MCF 10A (cell line): ENCODE measurements at places on chromosomes 13 and 19. TPM values are rescaled to one million over a fixed set of nuclear protein-coding genes. Genes with fewer than 3 reads are reported as not detected.

GRCh38 chr13:53100394-53101063, 71.9 kb downstream of the OLFM4 start:
- H3K36me3 ChIP-seq = no peaks in the 10 kb centered on the region
- no peak overlapping the region for H3K4me3 ChIP-seq
- H3K4me1 ChIP-seq = no peaks in the 10 kb centered on the region
- no peaks in the 10 kb centered on the region for H3K27me3 ChIP-seq

DNA sequence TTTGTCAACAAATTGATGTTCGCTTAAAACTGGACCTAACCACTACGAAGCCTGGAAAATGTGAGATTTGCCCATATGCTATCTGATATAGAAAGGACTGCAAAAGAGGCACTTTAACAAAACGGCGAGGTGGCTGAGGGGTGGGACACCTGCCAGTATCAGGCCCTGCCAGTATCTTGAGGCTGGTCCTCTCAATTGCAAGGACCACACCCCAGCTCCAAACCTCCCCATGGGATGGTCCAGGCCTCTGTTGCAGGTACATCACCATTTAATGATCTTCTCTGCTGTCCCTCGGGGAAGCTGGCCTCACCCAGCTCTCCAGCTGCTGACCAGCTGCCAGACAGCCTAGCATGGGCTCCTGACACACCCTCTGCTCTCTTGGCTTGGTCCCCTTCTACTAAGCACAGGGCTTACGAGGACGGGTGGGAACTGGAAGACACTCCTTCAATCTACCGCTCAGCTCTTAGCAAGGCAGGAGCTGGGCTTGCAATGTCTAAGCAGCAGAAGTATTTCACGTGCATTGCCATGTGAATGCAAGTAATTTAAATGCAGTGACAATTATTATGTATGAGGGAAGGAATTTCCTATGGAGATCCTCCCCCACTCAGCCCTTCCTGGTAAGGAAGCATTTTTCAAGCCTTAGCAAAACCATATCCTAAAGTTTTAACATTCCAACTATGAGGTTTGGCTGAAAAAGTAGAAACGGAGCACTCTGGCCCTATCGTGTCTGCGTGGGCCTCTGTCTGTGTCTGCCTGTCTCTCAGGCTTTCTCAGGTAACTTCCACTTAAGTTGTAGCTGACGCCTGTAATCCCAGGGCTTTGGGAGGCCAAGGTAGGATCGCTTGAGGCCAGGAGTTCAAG, 63.9 kb downstream of the LATS2 start:
- peaks cover 22% of the 10 kb centered on the region for H3K4me1 ChIP-seq
- no peak for DNase-seq
- H3K27ac ChIP-seq = no peak overlapping the region
- H3K4me3 ChIP-seq = no peak overlapping the region

GRCh38 chr13:31046711-31047279, 114.3 kb downstream of the TEX26 start:
- no peaks in the 10 kb centered on the region for H3K36me3 ChIP-seq
- no peak overlapping the region for H3K4me3 ChIP-seq

GRCh38 chr13:100019780-100020356, 38.3 kb downstream of the ZIC2 start:
- DNase-seq = no peak
- no peak overlapping the region for H3K27ac ChIP-seq
- H3K4me3 ChIP-seq = no peak overlapping the region
- H3K27me3 ChIP-seq = no peaks in the 10 kb centered on the region

DNA sequence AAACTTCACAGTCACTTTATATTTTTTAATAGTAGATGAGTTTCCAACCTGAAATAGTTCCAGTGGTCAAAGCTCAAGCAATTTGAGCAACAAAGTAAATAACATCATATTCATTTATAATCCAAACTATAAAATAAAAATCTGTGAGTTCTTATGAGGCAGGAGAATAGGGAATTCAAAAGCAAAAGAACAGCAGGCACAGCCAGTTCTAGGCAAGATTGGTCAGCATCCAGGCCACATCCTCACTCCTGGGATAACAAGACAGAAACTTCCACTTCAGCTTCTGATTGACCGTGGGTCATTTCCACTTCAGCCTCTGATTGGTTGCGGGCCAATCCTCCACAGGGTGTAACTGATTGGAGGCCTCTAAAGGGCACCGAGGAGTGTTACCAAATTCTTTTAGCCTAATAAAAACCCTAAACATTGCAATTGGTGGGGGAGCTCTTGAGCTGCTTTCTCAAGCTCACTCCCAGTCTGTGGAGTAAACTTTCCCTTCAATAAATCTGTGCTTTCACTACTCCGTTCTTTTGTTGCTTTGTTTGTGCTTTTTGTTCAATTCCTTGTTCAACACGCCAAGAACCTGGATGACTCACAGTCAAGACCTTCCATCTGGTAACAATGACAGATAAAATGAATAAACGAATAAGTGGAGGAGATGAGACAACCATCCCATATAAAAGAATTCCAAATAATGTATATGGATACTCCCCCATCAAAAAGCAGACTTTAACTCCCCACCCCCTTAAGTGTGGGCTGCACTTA, 42.6 kb upstream of the AMER2 start:
- no peaks in the 10 kb centered on the region for H3K27me3 ChIP-seq
- no peaks in the 10 kb centered on the region for H3K4me1 ChIP-seq
- no peak overlapping the region for H3K27ac ChIP-seq
- peak; percentile 27 for DNase-seq
- H3K36me3 ChIP-seq = no peaks in the 10 kb centered on the region

DNA sequence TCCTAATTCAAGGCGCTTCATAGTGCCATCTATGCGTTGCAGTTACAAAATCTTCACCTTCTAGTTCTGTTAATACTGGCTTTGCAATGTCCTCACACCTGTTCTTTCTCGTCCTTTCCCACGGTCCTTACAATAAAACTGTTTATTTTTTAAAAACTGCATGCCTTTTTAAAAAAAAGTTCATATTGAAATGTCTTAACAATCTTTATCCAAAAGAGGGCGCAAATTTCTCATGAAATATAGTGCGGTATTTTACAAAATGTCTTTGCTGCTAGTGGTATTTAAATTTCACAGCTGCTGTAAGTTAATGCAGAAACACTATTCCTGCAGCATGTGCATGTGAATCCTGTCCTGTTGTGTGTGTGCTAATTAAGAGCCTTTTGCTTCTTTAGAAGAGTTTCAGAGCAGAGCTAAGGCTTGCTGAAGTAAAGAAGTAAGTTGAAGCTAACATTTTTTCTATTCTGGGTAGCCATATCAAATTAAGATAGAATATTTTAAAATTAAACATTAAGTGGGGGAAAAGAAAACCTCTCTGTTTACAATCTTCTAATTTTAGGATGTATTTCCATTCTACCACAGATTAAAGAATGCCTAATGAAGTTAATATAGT, 15.8 kb upstream of the CLDN10 start:
- no peak overlapping the region for H3K27ac ChIP-seq
- no peaks in the 10 kb centered on the region for H3K36me3 ChIP-seq
- peak; percentile 68 for DNase-seq

GRCh38 chr19:2014731-2015607, 545 bp downstream of the BTBD2 start:
- H3K4me3 ChIP-seq = peak overlapping the region; percentile 73
- H3K27ac ChIP-seq = no peak overlapping the region
- H3K4me1 ChIP-seq = peaks cover 21% of the 10 kb centered on the region

DNA sequence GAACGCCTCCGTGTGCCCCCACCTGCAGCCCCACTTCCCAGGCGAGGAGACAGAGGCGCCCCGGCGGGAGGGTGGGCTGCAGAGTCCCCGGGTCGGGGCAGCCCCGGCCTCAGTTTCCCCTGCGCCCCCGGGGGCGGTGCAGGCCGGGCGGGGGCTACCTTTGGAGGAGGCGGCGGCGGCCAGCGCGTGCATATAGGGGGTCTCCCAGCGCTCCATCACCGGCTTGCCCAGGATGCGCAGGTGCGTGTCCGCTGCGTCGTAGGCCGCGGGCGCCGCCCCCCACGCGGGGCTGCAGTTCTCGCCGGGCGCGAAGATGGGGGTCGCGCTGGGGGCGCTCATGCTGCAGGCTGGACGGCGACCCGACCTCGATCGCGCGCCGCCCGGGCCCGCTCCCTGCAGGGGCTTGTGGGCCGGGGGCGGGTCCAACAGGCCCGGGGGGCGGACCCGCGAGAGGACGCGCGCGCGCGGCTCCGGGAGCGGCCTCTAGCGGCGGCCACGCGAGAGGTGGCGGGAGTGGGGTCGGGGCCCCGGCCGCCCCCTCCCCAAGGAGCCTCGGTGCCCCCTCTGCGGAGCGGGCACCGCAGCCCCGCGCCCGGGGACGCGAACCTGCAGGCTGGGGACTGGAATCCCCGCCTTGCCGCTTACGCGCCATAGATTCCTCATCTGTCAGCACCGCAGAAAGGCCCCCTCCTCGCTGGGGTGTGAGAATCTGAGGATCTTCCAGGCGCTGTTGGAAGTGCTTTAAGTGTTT, at the start of gene GAMT:
Gene GAMT (minus strand): TSS at position 405 of the 751 bp plus-strand sequence. CDS start 66 bp downstream, at position 339.
- H3K36me3 ChIP-seq = no peaks in the 10 kb centered on the region
- no peak for DNase-seq
- H3K27me3 ChIP-seq = no peaks in the 10 kb centered on the region
- H3K4me3 ChIP-seq = peak within 1 kb of the TSS; percentile 21
- peaks cover 11% of the 10 kb centered on the region for H3K4me1 ChIP-seq
- peak within 1 kb of the TSS; percentile 17 for H3K27ac ChIP-seq

DNA sequence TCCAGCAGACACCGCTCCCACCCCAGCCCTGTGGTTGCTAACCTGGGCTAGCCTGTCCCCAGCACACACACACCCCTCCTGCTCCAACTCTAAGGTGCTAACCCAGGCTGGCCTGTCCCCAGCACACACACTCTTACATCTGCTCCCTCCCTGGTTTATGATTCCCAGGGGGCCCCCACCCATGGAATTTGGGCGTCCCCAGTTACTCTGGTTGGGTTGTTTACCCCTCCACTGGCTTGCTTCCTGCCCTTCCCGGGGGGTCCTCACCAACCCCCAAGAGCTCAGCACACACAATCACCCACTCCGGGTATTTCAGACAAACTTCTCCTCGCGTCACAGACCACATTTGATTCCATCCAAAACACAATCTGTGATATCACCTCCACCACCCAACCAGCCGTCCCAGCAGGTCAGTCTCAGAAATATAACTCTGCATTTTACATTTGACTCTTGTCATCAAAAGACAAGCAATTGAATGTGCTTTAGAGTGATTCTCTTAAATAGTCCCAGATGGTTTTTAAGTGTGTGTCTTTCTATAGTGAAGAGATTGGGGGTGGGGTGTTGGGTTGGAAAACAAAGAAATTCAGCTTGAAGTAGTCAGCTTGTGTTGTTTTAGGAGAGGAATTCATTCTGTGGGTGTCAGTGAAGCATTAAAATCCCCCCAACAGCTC, 20.1 kb downstream of the COL4A2 start:
- H3K4me1 ChIP-seq = peaks cover 10% of the 10 kb centered on the region
- no peak for DNase-seq
- peaks cover 6% of the 10 kb centered on the region for H3K36me3 ChIP-seq
- no peaks in the 10 kb centered on the region for H3K27me3 ChIP-seq
- peak overlapping the region; percentile 47 for H3K27ac ChIP-seq

- no peak for DNase-seq
- H3K27me3 ChIP-seq = no peaks in the 10 kb centered on the region
- H3K4me1 ChIP-seq = no peaks in the 10 kb centered on the region
- H3K36me3 ChIP-seq = no peaks in the 10 kb centered on the region
- H3K27ac ChIP-seq = peak overlapping the region; percentile 54
- H3K4me3 ChIP-seq = no peak overlapping the region
Measured at GRCh38 chr13:66914155-66914554, 316.0 kb downstream of the PCDH9 start.

DNA sequence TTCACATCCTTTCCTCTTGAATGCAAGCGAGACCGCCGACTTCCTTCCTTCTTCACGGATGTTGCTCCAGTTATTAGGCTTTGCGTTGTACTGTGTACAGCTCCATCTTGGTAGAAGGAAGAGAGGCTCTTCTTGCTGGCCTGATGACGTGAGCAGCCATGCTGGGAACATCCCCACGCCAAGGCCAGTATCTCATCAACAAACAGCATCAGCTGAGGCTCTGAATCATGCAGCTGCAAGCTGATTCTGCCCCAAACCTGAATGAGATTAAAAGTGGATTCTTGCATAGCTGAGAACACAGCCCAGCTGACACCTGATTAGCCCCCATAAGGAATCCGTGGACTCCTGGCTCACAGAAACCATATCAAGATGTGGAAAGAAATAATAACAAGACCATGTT, 809.6 kb downstream of the EFNB2 start:
- no peaks in the 10 kb centered on the region for H3K4me1 ChIP-seq
- no peak overlapping the region for H3K27ac ChIP-seq
- H3K36me3 ChIP-seq = no peaks in the 10 kb centered on the region
- H3K27me3 ChIP-seq = no peaks in the 10 kb centered on the region

- peaks cover 77% of the 10 kb centered on the region for H3K36me3 ChIP-seq
- no peaks in the 10 kb centered on the region for H3K27me3 ChIP-seq
- no peak for DNase-seq
- peak overlapping the region; percentile 59 for H3K27ac ChIP-seq
- no peak overlapping the region for H3K4me3 ChIP-seq
Measured at GRCh38 chr19:38674388-38675171, 27.1 kb downstream of the ACTN4 start.

- H3K4me3 ChIP-seq = no peak overlapping the region
- H3K27ac ChIP-seq = no peak overlapping the region
- peaks cover 11% of the 10 kb centered on the region for H3K36me3 ChIP-seq
- peaks cover 13% of the 10 kb centered on the region for H3K4me1 ChIP-seq
Measured at GRCh38 chr19:17101686-17102628, 26.4 kb downstream of the MYO9B start.

GRCh38 chr19:47176627-47177090, 46.0 kb downstream of the SAE1 start:
- no peak overlapping the region for H3K27ac ChIP-seq
- H3K27me3 ChIP-seq = no peaks in the 10 kb centered on the region
- no peak overlapping the region for H3K4me3 ChIP-seq
- peak; percentile 91 for DNase-seq
- H3K4me1 ChIP-seq = no peaks in the 10 kb centered on the region
- peaks cover 79% of the 10 kb centered on the region for H3K36me3 ChIP-seq

- H3K36me3 ChIP-seq = peaks cover 14% of the 10 kb centered on the region
- H3K27me3 ChIP-seq = no peaks in the 10 kb centered on the region
- no peak overlapping the region for H3K27ac ChIP-seq
- no peak for DNase-seq
Measured at GRCh38 chr13:110447801-110448200, 113.7 kb downstream of the RAB20 start.

The NLRP4 gene
- total RNA-seq = not detected in 2 replicates

The CLC gene
- total RNA-seq = not detected in 2 replicates

The OR7E24 gene
- not detected in 2 replicates for total RNA-seq

The SERPINE3 gene
- total RNA-seq = not detected in 2 replicates

The DKKL1 gene
- total RNA-seq = 0.56 TPM in 1 of 2 replicates, not detected in the other
